Activated T-cell treated with anti-CD3 and anti-CD28 coated beads, Interleukin-2, amount 50 U/mL, for 72 hours (primary cell): ENCODE measurements at places on chromosomes 5 and 9. TPM values are rescaled to one million over a fixed set of nuclear protein-coding genes. Genes with fewer than 3 reads are reported as not detected.

The MPDZ gene
- total RNA-seq: not detected

The SEMA4D gene
- 198 TPM for total RNA-seq

The LEAP2 gene
- 5.0 TPM for total RNA-seq

The PARP8 gene
- 53.3 TPM for total RNA-seq

The MOB3B gene
- 1.3 TPM for total RNA-seq

The UBE2QL1 gene
- total RNA-seq: 0.19 TPM

The GPR151 gene
- not detected for total RNA-seq

The JAKMIP2 gene
- 1.2 TPM for total RNA-seq

The GBA2 gene
- 37.7 TPM for total RNA-seq

The CAMK4 gene
- total RNA-seq: 56.1 TPM

The GABRA1 gene
- not detected for total RNA-seq

The PAX5 gene
- total RNA-seq: 2.2 TPM

The EGFLAM gene
- total RNA-seq: not detected

The CARTPT gene
- total RNA-seq: not detected

The TOR1A gene
- 49.3 TPM for total RNA-seq

The INSL6 gene
- not detected for total RNA-seq

The RANBP17 gene
- total RNA-seq: not detected

The ELAVL2 gene
- not detected for total RNA-seq

The C9orf43 gene
- 1.1 TPM for total RNA-seq

The SPATA24 gene
- 3.3 TPM for total RNA-seq

The FGF18 gene
- total RNA-seq: 0.12 TPM

The CDC14B gene
- total RNA-seq: 13.9 TPM

The OTP gene
- not detected for total RNA-seq

The FAM81B gene
- not detected for total RNA-seq

The FRRS1L gene
- not detected for total RNA-seq

The SCAMP1 gene
- total RNA-seq: 23.8 TPM

The FAXDC2 gene
- total RNA-seq: not detected

The LCN12 gene
- 1.0 TPM for total RNA-seq

The S1PR3 gene
- total RNA-seq: 0.48 TPM

The ZNF483 gene
- total RNA-seq: 3.4 TPM

The EMB gene
- 68.0 TPM for total RNA-seq

The PKN3 gene
- total RNA-seq: 22.9 TPM

The PCDHA9 gene
- total RNA-seq: not detected

The IFNB1 gene
- total RNA-seq: 1.6 TPM

The SPATA31D4 gene
- not detected for total RNA-seq

The SPATA9 gene
- 0.36 TPM for total RNA-seq

The FOXD4L3 gene
- not detected for total RNA-seq

The CNOT6 gene
- 34.0 TPM for total RNA-seq

The ADAMTS19 gene
- not detected for total RNA-seq

The VCAN gene
- total RNA-seq: 0.51 TPM

The PTPDC1 gene
- total RNA-seq: 9.2 TPM

The TLX3 gene
- not detected for total RNA-seq

The STPG3 gene
- total RNA-seq: not detected

The FOXD4L6 gene
- not detected for total RNA-seq

The ZCCHC10 gene
- total RNA-seq: 23.7 TPM

The KIF20A gene
- total RNA-seq: 39.9 TPM

The CCDC192 gene
- 0.25 TPM for total RNA-seq
